ENCODE measurements at places on chromosomes 16 and 17.

GRCh38 chr17:16976725-16977550 lies 5.0 kb upstream of the TNFRSF13B start:
- DNase-seq: no peak

GRCh38 chr16:86734543-86735460 lies 156.5 kb downstream of the FOXL1 start:
- DNase-seq: no peak

GRCh38 chr17:49742166-49742638 lies 21.7 kb downstream of the FAM117A start:
- DNase-seq: peak; percentile 90

- no peak for DNase-seq
Observed at GRCh38 chr16:23059433-23059832, 89.8 kb downstream of the USP31 start.

- DNase-seq: no peak
Observed at GRCh38 chr17:42282478-42283080, 5.7 kb upstream of the STAT5A start.
